ENCODE measurements at places on chromosomes 5 and 9. TPM values are rescaled to one million over a fixed set of nuclear protein-coding genes. Genes with fewer than 3 reads are reported as not detected.

Gene OR13C9
- not detected for total RNA-seq

Gene FAM200C
- 3.3 TPM for total RNA-seq

Gene DHFR
- total RNA-seq = 9.2 TPM

Gene SECISBP2
- total RNA-seq = 21.2 TPM

Gene SAXO1
- 0.05 TPM for total RNA-seq

Gene SLC2A8
- total RNA-seq = 14.5 TPM

Gene ARHGEF28
- total RNA-seq = 1.8 TPM

Gene DDX4
- not detected for total RNA-seq

Gene GRM6
- total RNA-seq = not detected

Gene SV2C
- total RNA-seq = 0.67 TPM

Gene DAB2
- 28.7 TPM for total RNA-seq

Gene ZNF883
- 2.4 TPM for total RNA-seq

Gene OLFM1
- total RNA-seq = 8.6 TPM

Gene TTC16
- 0.16 TPM for total RNA-seq

Gene DAPK1
- 2.9 TPM for total RNA-seq

Gene SMIM3
- total RNA-seq = 15.3 TPM

Gene PRDM9
- total RNA-seq = not detected

Gene TYRP1
- total RNA-seq = 102 TPM

Gene SPATA31D4
- not detected for total RNA-seq

Gene TMEM8B
- total RNA-seq = 22.0 TPM

Gene ZNF354C
- 4.0 TPM for total RNA-seq

Gene GNA14
- total RNA-seq = 2.7 TPM

Gene BTF3
- 325 TPM for total RNA-seq

Gene DEPDC1B
- not detected for total RNA-seq

Gene WNT8A
- not detected for total RNA-seq

Gene PLPPR1
- total RNA-seq = not detected

Gene GABRA1
- not detected for total RNA-seq

Gene ANKRD34B
- total RNA-seq = not detected

Gene SGCD
- 83.1 TPM for total RNA-seq

Gene SCGB3A2
- not detected for total RNA-seq

Gene RLN2
- total RNA-seq = 0.35 TPM

Gene ST8SIA4
- 4.6 TPM for total RNA-seq

Gene FGFR4
- 0.40 TPM for total RNA-seq

Gene CEL
- total RNA-seq = 0.59 TPM

Gene ANKRA2
- 9.6 TPM for total RNA-seq

Gene ARL14EPL
- total RNA-seq = not detected

Gene CCL28
- total RNA-seq = 0.46 TPM

Gene CTXN3
- total RNA-seq = not detected

Gene PPIP5K2
- total RNA-seq = 31.1 TPM

Gene PCDHAC1
- 0.19 TPM for total RNA-seq

Gene NFIB
- 129 TPM for total RNA-seq

Gene INVS
- total RNA-seq = 10.6 TPM

Gene CDX1
- total RNA-seq = 0.16 TPM

Gene IFNE
- not detected for total RNA-seq

Gene MYOZ3
- 10.0 TPM for total RNA-seq

Gene POLR3G
- 0.97 TPM for total RNA-seq

Gene TCF7
- 2.2 TPM for total RNA-seq

Data from cardiac septum (tissue), 1 donor.